ENCODE measurements at places on chromosomes 5 and 9.
A peak's percentile ranks its signal among the peaks of the same experiment; 100 is the strongest.

DNA sequence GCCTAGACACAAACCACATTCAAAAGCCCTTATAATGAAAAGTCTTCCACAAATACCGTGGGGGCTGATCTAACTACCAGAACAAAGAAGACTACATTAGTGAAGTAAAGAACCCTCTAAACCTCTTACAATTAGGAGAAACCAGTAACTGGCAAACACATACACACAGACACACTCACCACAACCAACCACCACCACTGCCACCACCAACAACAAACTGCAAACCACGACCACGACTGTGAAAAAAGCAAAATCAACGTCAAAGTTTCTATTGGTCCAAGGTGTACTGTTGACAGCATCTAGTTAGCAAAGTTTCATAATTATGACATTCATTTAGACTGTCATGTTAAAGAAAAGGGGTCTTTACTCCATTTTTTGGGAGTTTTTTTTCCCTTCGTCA lies 2.7 kb downstream of the CDO1 start:
- DNase-seq, result no peak

DNA sequence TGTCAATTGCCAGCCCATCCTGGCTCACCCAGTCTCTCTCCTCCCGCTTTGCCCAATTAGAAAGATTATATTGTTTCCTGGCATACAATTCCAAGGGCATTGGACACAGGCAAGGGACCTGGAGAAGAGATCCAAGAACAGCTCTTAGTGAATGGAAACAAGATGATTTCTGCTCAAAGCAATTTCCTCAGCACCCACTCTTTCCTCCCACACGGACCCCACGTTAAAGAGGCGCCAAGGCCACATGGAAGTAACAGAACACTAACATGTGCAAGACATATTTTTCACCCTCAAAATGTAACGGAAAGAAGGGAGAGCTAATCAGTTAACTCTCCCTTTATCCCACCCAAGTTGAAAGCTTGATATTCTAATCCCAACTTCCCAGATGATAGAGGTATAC lies 111.2 kb downstream of the LHFPL2 start:
- no peak for DNase-seq

DNA sequence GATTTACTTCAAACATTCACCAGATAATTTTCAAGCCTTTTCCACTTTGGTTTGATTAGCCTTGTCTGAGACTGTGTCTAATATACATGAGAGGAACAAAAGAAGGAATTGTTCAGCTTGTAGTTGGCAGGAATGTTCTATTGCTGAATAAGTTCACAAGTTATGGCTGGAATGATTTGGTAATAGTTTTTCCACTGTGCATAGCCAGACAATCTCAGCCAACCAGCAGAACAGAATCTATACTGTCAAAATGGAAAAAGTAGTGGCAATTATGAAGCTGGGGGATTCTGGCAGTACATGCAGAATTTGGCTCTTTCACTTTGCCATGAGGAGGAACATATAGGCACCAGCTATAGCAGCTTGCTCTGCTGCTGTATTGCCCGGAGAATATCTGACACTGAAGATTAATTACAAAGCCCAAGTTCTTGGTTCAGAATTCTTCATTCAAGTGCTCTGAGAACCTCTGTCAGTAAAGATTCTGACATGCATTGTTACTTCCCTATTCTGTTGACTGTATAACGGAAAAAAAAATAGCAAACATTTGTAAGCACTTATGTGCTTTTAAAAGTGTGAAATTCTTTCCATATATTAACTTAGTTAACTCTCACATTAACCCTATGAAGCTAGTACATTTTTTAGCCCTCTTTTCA lies 150.6 kb downstream of the PRR16 start:
- no peak for DNase-seq

- no peak for DNase-seq
These were observed 14.1 kb downstream of the TMEM38B start for GRCh38 chr9:105708405-105708804.

DNA sequence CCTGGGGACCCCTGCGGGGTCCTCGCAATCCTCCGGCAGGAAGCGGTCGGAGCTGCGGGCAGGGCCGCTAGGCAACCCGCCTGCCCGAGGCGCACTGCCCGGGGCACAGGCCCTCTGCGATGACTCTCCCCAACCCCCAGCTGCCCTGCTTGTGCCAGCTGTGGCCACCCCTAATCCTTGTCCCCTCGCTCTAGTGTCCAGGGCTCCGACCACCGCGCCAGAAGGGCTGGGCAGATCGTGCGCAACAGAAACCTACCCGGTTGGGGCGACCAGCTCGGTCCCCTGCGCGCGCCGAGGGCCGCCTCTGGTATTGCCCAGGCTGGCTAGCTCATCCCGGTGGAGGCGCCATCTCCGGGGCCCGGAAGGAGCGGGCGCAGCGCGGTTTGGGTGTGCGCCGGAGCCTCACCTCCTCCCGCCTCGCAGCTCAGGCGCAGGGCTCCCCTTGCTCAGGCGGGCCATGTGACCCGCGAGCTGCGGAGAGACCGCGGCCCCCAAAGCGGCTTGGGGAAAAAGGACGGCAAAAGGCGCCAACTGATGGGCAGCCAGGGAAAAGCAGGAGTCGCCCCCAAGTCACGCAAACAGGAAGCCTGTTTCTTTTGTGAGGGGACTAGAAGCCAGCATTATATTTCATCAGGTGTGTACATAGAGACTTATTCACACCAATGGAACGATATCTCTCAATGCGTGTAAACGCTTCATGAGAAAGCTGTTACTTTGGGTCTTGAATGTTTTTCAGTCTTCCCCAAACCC lies 46.8 kb upstream of the RNF20 start:
- peak; percentile 83 for DNase-seq

- no peak for DNase-seq
These were observed 4.8 kb downstream of the NR3C1 start for GRCh38 chr5:143398451-143399237.

- DNase-seq, result no peak
These were observed 194.1 kb downstream of the MCTP1 start for GRCh38 chr5:95090774-95091173.

GRCh38 chr9:78130004-78130403 lies 98.4 kb upstream of the GNAQ start:
- peak; percentile 62 for DNase-seq

DNA sequence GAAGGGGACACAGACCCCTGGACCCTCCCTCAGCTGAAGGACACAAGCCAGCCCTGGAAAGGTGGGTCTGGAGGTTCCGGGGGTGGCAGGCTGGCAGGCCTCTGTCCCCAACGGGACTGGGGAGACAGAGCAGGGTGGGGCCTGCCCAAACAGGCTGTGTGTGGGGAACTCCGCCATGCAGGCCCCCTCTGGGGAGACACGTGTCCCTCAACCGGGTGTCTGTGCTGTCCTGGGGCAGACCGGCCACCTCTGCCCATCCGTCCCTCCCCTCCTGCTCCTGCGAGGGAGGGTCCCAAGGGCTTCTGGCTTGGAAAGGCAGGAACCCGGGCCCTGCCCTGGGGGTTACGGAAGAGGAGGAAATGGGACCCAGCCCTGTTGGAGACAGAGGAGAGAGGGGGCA lies 1.4 kb downstream of the SLC34A3 start:
- no peak for DNase-seq

DNA sequence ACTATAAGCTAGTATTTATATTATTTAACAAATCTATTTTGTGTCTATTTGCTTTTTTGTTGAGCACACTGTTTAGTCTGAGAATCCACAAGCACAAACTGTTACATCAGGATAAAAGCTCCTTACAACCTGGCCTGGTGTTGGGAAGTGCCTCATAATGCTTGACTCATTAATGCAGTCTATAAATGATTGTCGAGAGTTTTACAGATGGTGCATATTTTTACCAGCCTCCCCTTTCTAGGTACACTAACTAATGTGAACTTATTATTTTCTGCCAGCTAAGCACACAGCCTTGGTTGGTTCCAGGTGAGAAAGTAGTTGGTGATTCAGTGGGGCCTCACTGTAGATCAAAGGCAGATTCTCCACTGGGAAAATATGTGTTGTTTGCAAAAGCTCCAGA lies 151.0 kb upstream of the ADAMTS16 start:
- DNase-seq, result no peak

- DNase-seq, result no peak
These were observed 155.6 kb downstream of the ARHGAP26 start for GRCh38 chr5:142925795-142926194.

GRCh38 chr5:106094839-106095238 lies 1575.9 kb downstream of the EFNA5 start:
- no peak for DNase-seq

DNA sequence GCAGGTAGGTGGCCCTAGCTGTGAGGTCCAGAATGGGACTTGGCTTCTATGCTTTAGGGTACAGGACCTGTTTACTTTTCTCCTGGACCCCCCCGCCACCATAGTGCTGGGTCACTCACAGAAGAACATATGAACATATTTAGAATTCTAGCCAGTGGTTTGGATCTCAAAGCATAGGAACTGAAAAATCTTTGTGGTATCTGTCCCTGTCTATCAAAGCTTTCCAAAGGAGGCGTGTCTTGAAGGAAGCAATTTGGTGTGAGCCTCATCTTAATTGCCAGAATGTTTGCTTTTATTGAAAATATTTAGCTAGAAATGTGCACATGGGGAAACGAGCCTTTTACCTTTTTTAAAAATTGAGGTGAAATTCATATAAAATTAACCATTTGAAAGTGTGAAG lies 6.2 kb downstream of the PHF2 start:
- DNase-seq, result no peak

- no peak for DNase-seq
These were observed 16.9 kb downstream of the IRF1 start for GRCh38 chr5:132473668-132474067.

DNA sequence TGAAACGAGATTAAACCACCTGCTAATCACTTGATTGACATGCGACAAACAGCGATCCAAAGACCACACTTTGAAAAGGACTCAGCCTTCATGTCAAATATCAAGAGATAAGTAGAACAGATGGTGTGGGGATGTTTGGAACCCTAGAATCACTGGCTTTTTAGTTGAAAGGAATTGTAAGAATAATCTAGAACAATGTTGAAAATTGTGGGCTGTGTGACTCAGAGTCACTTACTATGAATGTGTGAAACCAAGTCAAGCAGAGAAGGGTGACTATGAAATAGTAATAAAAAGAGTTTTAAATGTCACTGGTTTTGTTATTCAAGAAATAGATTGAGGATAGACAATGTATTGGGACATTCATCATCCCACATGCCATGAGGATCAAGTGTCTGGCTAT lies 14.1 kb upstream of the C1QTNF3 start:
- no peak for DNase-seq

GRCh38 chr5:3339092-3339797 lies 256.4 kb upstream of the IRX1 start:
- DNase-seq, result no peak

DNA sequence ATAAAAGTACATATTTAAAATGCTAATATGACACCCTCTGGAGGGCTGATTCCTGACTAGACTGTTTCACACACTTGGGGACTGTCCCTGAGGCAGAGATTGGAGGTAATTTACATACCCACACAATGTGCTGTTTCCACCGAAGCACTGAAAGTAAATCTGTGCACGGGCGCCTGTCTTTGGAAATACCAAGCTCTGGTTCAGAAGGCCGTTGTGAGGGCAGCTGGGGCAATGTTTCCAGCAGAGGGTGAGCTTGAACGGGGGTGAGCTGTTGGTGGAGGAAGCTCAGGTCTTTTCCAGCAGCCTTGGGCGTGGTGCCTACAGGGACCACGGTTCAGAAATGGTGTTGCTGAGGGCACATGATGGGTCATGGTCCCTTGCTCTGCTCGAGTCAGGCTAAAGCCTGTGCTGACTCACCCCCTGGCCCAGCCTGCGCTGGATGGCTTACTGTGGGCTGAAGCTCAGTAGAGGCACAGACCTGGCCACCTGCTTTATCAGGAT lies 25.8 kb upstream of the HMCN2 start:
- DNase-seq, result peak; percentile 26

DNA sequence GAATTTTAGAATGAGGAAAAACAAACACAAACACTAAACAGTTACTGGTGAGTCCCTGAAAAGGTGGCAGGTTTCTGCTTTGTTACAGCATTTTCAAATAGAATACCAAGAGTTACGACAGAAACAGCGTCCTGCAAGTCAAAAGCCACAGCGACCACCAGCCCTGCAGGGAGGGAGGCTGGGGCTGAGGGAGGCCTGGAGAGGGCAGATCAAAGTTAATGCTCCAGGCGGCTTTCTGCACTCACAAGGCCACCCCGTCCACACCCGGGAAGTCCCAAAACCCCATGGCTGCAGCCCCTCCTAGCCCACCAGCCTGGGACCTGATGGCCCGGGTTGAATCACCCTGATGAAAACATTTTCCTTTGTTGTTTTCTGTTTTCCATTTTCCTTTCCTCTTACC lies 29.3 kb downstream of the COL23A1 start:
- DNase-seq, result no peak

- DNase-seq, result no peak
These were observed 177.3 kb downstream of the FGF1 start for GRCh38 chr5:142508591-142508990.

DNA sequence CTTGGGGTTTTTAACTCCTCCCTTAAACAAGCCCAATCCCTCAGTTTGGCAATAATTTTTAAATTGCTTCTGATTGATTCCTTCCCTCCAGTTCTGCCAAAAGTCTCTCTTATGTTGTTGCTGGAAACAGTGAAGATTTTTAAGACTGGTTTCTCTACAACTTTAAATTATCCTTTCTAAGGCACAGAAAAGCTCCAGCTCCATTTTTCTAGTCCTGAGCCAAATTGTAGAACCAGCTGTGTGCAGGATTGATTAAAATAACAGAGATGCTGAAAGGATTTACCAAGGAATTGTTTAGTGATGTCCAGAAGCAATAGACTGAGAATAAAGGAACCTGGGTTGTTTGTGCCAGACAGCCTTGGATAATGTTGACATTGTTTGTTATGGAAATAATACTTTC lies 111.3 kb downstream of the NUDT12 start:
- no peak for DNase-seq

DNA sequence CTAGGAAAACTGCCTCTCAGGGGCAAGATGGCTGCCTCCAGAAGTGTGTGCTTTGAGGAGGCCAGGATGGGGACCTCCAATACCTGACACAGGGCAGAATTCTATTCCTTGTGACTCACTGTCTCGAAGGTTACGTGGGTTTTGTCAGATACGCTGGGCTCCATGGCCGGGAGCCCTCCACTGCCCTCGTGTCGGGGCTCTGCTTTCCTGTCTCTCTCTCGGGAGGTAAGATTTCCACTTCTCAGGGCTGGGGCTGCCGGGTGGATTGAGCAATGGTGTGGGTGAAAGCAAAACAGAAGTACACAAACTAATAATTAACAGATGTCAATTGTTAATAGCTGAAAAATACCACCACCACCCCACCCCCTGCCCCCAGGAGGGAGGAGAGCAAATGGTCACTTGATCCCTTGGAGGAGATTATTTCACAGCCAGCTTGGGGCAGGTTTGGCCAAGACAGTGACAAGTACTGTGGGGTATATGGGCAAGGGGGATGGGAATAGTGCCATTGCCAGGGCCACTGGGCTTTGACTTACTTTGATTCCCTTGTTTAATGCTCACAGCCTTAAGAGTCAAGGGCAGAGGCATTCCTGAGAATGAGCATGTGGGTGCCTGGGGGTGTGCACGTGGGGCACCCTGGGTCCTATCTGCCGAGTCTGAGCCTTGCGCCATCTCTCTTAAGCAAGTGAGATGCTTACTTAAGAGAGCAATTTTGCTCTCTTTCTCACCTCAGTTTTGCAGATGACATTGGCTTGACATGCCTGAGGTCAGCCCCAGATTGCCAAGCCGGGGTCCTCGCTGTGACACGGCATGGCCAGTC lies 28.8 kb upstream of the DAB2IP start:
- no peak for DNase-seq

Measured in hematopoietic multipotent progenitor cell treated with erythropoietin and hydrocortisone succinate and interleukin-3 and kit ligand, for 8 days (in vitro differentiated cells).